ENCODE measurements at places on chromosomes 7 and 10.

- DNase-seq, result no peak
These were observed 25.6 kb upstream of the TMEM26 start for GRCh38 chr10:61478621-61479312.

- no peak for DNase-seq
These were observed 1.9 kb downstream of the AGBL3 start for GRCh38 chr7:134988161-134988560.

DNA sequence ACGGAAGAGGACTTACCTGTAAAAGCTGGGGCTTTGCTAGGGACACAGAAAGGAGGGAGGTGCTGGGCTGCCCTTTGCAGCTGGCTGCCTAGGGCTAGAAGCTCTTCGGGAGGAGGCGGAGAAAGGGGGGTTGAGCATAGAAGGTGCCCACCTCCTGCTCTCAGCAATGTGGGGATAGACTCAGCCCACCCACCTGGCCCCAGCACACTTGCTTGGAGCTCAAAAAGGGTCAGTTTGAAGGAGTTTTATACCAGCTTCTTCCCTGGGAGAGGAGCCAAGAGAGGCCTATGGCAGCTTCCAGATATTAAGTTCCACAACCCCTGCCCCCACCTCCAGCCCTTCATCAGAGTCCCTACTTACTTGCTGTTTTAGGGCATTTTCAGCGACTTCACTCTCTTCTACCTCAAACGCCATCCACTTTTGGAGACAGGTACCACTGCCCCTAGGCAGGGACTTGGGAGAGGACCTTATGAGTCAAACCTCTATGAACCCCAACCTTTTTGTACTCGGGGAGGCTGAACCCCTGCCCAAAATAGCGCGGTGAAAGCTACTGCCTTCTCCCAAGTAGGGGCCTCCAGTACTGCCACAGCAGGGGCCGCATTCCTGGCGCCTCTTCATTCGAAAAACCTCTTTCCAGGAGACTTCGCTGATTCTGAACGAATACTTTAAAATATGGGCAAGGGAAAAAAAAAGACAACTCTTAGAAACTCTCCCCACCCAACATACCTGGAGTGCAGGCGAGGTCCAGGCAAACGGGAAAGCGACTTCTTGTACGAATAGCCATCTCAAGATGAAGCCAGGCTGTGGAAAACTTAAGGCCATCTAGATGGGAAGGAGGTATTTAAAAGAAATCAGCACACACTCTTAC is 1.2 kb upstream of the EVX1 start:
- no peak for DNase-seq

DNA sequence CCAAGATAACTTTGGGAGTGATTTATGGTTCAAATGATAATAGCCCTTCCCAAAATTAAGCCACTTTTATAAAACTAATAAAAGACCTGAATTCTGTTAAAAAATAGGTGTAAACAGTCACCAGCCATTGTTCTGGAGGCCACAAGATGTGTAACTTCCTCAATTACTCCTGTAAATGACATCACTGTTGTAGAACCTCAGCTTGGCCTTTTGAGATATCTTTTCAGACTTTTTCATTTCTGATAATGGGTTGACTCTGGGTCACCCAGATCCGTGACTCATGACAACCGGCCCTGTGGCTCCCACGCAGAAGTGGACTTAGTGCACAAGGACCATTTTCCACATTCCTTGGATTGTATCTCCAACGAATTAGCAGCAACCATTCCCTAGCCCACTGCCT is 106.6 kb downstream of the DKK1 start:
- no peak for DNase-seq

- peak; percentile 30 for DNase-seq
These were observed 622 bp downstream of the WNT16 start for GRCh38 chr7:121329191-121330052.

- DNase-seq, result no peak
These were observed 4.5 kb upstream of the CHST15 start for GRCh38 chr10:124097883-124098282.

DNA sequence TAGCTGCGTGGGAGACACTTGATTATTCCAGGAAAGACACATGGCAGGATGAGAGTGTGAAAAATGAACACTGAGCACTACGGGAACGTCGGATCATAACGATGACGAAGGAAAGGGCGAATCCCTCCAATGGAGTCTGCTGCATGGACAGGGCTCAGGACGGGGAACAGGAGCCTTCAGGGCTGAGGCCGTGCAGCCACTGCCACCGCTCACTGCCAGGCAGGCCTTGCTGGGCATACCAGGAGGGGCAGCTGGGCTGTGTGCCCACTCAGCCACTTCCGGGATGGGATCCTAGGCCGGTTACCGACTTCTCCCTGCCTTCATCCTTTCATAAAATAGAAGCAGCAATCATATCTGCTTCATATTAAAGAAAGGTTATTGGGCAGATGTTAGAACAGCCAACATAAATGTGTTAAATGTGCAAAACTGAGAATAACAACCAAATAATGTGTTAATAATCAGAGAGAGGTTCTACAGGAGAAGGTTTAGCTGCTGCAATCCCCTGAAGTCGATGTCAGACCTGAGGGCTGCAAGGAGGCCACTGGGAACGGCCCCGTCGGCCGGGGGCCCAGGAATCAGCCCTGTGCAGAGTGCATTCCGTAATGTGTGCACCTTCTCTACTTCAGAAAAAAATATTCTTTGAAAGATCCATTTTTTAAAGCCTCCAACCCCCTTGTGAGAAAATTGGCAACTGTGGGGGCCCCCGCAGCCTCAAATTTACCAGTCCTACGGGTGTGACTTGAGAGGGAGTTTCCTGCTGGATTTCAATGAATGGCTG is 63.6 kb downstream of the ADARB2 start:
- DNase-seq, result no peak

Data from AG20443 (cell line).